NCI-H2081 treated with DMSO at 0.1 percent for 48 hours (cell line): ENCODE measurements at places on chromosomes 3 and 15.

GRCh38 chr15:57732526-57733331 lies 26.2 kb downstream of the POLR2M start:
- DNase-seq: no peak

DNA sequence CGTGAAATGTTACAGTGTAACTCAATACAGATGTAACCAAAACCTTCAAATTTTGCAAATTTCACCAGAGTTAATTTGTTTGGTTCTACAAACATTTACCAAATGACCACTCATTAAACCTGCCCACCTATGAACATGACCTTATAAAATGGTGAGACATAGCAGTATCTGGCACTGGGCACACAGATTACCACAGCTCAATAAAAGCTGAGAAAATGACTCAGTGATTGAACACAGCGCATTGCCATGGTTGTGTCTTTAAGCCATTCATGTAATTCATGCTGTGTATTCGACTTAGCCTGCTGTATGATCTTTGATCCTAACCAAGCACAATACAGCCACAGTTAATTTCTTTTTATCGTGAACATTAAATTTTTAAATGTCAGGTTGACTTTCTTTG lies 11.3 kb downstream of the PPARG start:
- DNase-seq: no peak

DNA sequence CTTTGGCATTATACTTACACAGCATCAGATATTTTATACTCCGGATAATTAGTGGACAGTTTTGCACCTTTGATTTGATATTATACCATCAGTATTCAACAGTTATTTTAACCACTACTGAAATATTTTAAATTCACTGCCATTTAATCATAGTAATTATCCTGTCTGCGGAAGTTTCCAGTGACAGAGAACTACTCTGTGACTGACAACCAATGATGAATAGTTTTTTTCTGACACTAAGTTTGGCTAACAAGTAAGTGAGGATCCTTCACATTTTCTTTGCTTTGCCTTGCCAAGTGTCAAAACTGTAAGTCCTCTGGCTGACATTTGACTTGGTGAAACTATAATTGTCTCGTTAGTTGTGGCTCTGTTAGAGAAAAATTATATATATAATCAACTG lies 30.5 kb upstream of the GOLGA8B start:
- no peak for DNase-seq

- no peak for DNase-seq
These were observed 339.9 kb upstream of the KCNH8 start for GRCh38 chr3:18808429-18808828.

DNA sequence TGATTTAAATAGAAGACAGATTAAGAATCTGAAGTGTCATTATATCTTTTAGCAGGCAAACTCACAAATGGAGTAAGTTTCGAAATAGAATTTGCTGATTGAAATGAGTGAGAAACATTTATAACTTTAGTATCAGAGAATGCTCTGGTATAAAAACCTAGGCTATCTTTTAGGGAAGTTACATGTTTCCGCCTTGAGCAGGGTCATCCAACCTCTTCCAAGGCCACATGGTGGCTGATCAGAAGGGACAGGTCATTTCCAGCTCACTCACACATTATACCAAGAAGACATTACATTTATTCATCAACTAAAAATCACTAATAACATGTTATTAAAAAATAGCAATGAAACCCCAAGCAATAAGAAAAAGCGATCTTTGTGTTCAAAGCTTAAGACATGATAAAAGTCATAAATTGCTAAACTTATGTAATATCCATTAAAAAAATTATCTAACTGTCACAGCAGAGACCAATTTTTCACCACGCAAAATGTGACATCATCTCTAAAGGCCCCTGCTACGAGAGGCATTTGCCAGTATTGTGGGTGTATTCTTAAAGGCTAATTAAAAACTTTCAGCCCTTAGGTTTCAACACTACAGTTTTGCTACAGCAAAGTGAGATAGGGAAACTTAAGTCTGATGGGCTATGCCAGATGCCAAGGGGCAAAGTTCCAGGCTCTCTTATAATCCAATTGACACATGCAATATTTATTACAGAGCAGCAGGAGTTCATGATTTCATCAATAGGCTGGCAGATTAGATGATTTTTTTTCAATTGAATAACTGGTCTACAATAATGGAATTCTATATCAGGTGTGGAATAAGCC lies 240.4 kb upstream of the TBL1XR1 start:
- no peak for DNase-seq

DNA sequence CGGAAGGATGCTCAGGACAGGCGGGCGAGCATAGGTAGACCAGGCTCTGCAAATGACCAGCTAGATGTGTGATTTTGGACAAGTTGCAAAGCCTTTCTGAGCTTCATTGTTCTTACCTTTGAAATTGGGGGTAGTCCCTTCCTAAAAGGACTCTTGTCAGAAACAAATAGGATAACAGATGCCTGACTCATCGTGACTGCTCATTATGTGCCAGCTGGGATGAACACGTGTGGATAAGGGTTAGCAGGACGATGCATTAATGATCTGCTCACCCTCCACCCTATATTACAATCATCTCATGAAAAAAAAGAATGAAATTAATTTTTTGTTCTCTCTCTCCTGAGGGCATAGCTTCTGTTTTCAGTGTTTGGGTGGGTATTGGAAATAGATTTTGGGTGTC lies 223.4 kb downstream of the NR2F2 start:
- DNase-seq: no peak

DNA sequence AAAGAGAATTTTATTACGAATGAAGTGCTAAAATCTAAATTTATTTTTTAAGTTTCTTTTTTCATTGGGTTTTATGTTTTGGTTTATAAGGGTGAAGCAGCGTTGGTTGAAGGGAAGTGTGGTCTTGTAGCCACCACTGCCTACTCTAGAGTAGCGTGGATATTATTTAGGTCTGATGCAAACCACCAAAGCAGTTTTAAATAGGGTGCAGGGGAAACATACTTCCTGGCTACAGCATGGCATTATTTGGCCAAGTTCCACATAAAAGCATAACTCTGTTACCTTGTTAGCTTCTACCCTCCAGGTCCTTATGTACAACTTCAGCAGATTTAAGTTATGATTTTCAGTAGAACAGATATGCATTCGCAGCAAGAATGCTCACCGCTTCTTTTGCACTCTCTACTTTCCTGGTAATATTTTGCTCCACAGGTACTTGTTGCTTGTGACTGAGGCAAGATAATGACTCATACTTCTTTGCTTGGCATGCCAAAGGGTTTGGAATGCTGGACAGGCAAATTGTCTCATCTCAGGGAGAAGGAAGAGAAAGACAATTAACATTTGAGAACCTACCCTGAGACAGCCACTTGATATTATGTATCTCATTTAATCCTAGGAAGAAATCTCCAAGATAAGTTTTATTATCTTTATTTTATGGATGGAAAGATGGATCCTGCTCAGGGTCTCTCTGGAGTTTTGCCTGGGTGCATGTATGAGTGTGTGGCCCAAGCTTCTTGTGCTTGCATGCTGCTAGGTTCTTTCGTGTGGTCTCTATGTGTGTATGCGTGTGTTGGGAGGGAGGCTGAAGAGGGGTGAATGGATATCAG lies 5.4 kb downstream of the TGFBR2 start:
- DNase-seq: no peak

DNA sequence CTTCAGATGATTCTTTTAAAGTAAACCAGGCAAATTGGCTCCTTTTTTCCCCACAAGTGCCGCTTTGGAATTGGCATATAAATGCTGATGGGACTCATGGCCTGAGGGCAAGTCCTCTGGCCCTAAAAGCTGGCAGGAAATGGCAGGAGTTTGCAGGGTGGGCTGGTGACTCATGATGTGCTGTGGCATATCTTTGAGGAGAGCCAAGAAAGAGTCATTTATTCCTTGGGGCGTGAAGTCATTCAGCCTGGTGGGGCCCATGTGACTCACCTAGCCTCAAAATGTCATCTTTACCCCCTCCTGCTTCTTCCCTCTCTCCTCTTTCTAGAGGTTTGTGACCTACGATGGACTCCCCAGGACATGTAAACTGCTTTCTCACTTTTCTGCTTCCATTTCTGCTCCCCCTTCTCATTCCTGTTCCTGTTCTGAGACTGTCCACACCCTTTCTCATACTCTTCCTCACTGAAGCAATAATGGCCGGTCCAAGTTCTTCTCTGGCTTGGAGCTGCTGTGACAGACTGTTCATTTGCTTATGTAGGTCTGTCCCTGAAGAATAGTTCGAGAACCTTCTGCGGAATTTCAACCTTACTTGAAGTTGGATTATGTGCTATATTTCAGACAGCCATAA lies 326.1 kb downstream of the SATB1 start:
- no peak for DNase-seq

- no peak for DNase-seq
These were observed 36.5 kb downstream of the KLF15 start for GRCh38 chr3:126320517-126321293.

DNA sequence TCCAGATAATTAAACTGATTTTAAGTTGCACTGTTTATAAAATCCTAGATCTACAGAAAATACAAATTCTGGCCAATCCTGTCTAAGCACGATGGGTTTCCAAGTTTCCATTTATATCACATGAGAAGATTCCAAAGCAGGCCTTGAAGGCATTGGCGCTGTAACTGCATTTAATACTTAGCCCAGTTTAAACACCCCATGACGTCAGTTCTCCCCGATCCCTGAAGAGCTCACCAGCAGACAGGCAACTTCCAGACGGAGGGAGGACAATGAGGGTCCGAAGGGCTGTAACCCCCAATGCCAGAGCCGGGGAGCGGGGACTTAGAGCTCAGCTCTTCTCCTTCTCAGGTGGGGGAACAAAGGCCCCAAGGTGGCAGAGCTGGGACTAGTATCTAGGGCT lies 117.3 kb downstream of the XXYLT1 start:
- DNase-seq: no peak

DNA sequence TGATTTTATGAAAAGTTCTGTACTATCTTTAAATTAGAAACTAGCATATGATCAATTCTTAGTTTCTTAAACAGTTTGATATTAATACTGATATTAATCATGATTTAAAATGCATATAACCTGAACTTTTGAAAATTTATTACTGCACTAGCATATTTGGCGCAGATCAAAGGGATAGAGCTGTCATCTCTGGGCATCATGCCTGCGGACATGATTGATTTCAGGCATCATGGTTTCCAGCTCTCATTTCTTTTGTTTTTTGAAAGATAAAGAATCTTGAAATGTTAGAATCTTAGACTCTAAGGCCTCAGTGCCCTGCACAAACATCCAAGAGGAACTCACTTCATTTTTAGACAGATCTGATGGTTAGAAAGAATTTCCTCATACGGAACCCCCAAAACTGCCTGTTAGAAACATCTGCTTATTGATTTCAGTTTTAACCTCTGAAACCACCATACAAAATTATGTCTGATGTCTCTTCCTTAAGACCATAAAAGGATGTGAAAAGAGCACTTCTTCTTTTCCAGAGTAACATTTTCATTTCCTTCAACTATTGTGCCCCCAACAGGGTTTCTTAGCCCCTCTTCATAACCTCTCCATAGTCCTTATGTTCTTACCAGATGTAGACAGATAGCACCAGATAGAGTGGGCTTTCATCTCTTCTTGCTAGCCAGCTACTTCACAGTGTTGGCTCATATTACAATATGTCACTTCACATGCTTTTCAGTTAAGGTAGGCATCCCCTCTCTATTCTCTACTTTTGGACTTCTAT lies 110.8 kb downstream of the BBX start:
- DNase-seq: no peak

- no peak for DNase-seq
These were observed 3.9 kb upstream of the RBSN start for GRCh38 chr3:15102836-15103235.

- no peak for DNase-seq
These were observed 100.1 kb upstream of the LPP start for GRCh38 chr3:188053710-188054380.

DNA sequence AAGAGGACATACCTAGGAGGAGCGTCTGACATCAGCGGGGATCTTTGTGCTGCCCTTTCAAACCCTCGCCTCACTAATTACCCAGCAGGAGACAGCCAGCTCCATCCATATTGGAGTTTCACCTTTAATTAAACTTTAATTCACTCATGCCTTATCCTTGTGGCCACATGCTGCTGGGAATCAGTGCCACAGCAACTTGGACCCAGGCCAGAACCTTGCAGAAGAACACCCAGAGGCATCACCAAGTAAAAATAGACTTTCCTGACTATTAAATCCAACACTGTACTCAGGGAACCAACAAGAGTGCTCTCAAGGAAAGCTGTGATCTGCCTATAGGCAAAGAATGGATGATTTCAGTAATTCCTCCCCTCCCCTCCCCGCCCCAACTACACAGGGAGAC lies 23.9 kb downstream of the EIF1B start:
- no peak for DNase-seq

DNA sequence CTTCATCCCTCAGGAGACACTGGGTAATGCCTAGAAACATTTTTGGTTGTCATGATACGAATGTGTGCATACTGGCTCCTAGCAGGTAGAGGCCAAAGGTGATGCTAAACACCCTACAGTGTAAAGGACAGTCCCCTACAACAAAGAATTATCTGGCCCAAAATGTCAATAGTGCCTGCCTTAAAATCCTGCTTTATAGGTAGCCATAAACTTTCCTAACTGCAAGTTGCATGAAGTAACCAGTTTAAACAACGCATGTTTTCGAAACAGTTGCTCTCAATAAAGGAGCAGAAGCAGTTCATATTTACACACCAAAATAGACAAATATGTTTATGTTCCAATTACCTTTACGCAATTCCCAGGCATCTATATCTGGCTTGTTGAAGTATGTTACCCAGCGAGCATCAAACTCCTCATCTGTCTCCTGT lies 9.1 kb downstream of the COX5A start:
- DNase-seq: no peak

DNA sequence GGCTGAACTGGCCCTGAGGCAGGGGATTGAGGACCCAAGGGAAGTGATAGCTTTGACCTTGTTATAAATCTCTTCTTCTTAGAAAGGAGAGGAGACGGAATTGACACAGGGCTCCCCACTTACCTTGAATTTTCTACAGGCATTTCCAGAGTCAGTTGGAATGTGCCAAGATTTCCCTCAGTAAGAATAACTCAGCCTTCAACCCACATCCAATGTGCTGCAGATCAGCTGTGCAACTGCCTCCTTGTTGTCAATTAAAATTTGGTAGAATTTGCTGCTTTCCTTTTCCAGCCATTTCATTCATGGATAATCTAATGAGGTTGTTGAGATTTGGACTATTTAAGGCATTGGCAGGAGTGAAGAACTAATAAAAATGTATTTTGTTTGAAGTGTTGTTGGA lies 14.6 kb downstream of the MED12L start:
- DNase-seq: no peak

- DNase-seq: no peak
These were observed 267 bp upstream of the CFAP92 start for GRCh38 chr3:128994173-128994512.

- DNase-seq: no peak
These were observed 17.5 kb downstream of the CIDEC start for GRCh38 chr3:9862391-9863057.

DNA sequence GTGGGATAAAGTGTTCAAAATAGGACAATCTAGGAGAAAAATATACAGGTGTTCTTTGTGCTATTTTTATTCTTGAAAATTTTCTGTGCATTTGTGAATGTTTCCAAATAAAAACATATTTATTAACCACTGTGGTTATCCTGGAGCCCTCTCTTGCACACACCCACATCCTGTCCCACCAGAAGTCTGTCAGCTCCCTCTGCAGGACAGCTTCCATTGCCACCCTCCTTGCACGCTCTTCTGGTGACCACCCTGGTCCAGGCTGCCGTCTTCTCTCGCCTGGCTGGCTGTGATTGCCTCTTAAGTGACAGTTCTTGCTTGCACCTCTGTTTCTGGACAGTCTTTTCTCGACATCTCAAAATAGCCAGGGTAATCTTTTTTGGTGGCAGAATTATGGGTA lies 394.0 kb downstream of the LRTM1 start:
- no peak for DNase-seq

GRCh38 chr3:187982142-187982541 lies 171.8 kb upstream of the LPP start:
- no peak for DNase-seq

GRCh38 chr3:167787440-167787839 lies 51.9 kb downstream of the SERPINI1 start:
- no peak for DNase-seq
